Right lobe of liver (tissue), 6 donors: ENCODE measurements at places on chromosomes 6 and 20. TPM values are rescaled to one million over a fixed set of nuclear protein-coding genes. Genes with fewer than 3 reads are reported as not detected.

DNA sequence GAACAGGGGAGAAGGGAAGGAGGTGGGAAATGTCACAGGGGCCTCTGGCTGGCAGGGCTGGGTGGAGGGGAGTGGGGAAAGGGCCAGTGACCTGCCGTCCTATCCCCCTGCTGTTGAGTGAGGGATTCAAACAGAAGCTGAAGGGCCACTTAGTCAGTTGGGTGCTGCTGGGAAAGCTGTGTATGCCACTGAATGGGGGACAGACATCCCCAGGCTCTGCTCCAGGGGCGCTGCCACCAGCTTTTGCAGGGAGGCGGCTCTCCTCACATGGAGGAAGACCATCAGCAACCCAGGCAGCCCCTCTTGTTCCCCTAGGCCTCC, 50.0 kb downstream of the MDGA1 start:
- no peak overlapping the region for H3K27ac ChIP-seq
- H3K36me3 ChIP-seq, result no peaks in the 10 kb centered on the region
- H3K27me3 ChIP-seq, result no peaks in the 10 kb centered on the region
- no peaks in the 10 kb centered on the region for H3K4me1 ChIP-seq

- no peak overlapping the region for H3K4me3 ChIP-seq
- H3K4me1 ChIP-seq, result no peaks in the 10 kb centered on the region
- no peaks in the 10 kb centered on the region for H3K27me3 ChIP-seq
- H3K27ac ChIP-seq, result no peak overlapping the region
- DNase-seq, result no peak
Observed at GRCh38 chr6:144844596-144844995, 559.5 kb downstream of the UTRN start.

GRCh38 chr20:48098099-48098498, 312.8 kb upstream of the SULF2 start:
- H3K27me3 ChIP-seq, result no peaks in the 10 kb centered on the region
- DNase-seq, result no peak
- H3K4me1 ChIP-seq, result no peaks in the 10 kb centered on the region
- no peak overlapping the region for H3K4me3 ChIP-seq
- H3K27ac ChIP-seq, result no peak overlapping the region
- no peaks in the 10 kb centered on the region for H3K36me3 ChIP-seq

Gene SLC4A11
- total RNA-seq, result 0.12 TPM

- DNase-seq, result no peak
- H3K4me1 ChIP-seq, result no peaks in the 10 kb centered on the region
- no peak overlapping the region for H3K27ac ChIP-seq
- no peaks in the 10 kb centered on the region for H3K27me3 ChIP-seq
Observed at GRCh38 chr20:57872816-57873409, 163.1 kb upstream of the PMEPA1 start.

Gene SLC2A10
- total RNA-seq, result 47.3 TPM

DNA sequence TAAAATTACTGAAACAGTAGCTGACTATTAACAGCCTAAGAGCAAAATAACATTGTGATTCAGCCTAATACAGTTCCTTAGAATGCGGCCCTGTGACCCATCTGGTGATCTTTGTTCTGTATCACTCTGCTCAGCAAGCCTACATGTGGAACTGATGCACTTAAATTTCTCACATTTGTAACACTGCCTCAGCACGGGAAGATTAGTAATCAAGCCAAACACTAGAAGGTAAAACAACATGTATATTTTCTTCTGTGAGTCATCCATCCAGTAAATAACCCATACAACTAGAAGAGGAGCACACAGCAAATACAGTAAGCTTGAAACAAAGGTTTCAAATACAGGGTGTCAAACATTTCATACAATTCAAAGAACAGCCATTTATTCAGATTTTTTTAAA, 189.7 kb upstream of the NOX3 start:
- DNase-seq, result no peak
- no peaks in the 10 kb centered on the region for H3K36me3 ChIP-seq
- no peak overlapping the region for H3K4me3 ChIP-seq

DNA sequence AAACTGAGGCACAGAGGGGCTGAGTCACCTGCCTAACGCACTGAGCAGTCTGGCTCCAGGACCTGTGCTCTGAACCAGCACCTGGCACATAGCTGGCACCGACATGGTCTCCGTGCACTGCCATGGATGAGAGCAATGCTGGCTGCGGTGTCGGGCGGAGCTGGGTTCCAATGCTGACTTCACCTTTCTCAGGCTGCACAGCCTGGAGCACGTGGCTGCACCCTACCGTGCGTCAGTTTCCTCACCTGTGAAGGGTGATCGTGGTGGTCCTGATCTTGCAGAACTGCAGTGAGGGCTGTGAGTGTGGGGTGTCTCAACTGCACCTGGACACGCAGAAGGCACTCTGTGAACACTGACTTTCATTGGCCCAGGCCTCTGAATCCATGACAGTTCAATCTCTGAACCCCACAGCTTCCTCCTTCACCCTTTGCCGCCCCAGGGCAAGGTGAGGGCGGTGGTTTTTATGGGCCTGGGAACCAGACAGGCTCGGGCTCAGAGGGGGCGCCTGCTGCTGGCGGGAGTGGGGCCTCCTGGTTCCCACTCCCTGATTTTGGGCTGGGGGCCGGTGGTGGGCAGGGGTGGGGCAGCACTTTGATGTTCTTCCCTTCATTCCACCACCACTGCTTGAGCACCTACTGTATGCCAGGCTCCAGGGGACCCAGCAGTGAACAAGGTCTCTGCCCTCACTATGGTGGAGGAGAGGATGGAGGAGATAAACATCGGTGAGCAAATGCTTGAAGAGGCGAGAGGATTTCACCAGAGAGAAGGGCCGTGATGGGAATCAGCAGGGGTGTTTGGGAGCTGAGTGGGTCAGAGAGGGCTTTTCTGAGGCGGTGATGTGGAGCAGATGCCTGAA, 102.9 kb downstream of the CEBPB start:
- no peak overlapping the region for H3K4me3 ChIP-seq
- H3K27ac ChIP-seq, result peak overlapping the region; percentile 92
- peak; percentile 41 for DNase-seq
- no peaks in the 10 kb centered on the region for H3K36me3 ChIP-seq
- H3K4me1 ChIP-seq, result peaks cover 50% of the 10 kb centered on the region

- no peaks in the 10 kb centered on the region for H3K4me1 ChIP-seq
- H3K4me3 ChIP-seq, result no peak overlapping the region
- DNase-seq, result no peak
- H3K27me3 ChIP-seq, result no peaks in the 10 kb centered on the region
- H3K27ac ChIP-seq, result no peak overlapping the region
Observed at GRCh38 chr6:49257549-49257948, 205.5 kb downstream of the MMUT start.

DNA sequence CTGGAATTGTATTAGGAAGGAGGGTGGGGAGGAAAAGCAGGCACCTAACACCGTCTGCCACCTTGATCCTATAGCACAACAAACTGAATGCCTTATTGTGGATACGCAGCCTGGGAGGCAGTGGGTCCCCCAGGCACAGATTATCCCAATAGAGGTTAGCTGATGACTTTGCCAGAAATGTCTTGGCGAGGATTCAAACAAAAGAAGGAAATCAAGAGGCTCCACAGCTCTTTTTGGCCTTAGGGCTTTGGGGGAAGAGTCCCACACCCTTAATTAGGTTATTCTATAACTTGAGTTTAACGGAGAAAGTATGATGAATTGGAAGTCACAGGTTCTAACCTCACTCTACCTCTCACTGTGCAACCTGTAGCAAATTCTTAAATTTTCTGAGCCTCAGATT, 102.0 kb downstream of the MRPL14 start:
- H3K27me3 ChIP-seq, result no peaks in the 10 kb centered on the region
- H3K27ac ChIP-seq, result no peak overlapping the region
- H3K4me1 ChIP-seq, result no peaks in the 10 kb centered on the region
- DNase-seq, result no peak
- H3K36me3 ChIP-seq, result no peaks in the 10 kb centered on the region

- no peak overlapping the region for H3K4me3 ChIP-seq
- H3K36me3 ChIP-seq, result no peaks in the 10 kb centered on the region
- H3K27ac ChIP-seq, result no peak overlapping the region
- no peaks in the 10 kb centered on the region for H3K27me3 ChIP-seq
- no peak for DNase-seq
- H3K4me1 ChIP-seq, result no peaks in the 10 kb centered on the region
Observed at GRCh38 chr6:69816569-69816968, 19.8 kb upstream of the LMBRD1 start.

- H3K27ac ChIP-seq, result no peak overlapping the region
- no peaks in the 10 kb centered on the region for H3K27me3 ChIP-seq
- no peak for DNase-seq
- no peak overlapping the region for H3K4me3 ChIP-seq
- H3K36me3 ChIP-seq, result no peaks in the 10 kb centered on the region
Observed at GRCh38 chr6:146871611-146872425, 273.0 kb downstream of the ADGB start.

DNA sequence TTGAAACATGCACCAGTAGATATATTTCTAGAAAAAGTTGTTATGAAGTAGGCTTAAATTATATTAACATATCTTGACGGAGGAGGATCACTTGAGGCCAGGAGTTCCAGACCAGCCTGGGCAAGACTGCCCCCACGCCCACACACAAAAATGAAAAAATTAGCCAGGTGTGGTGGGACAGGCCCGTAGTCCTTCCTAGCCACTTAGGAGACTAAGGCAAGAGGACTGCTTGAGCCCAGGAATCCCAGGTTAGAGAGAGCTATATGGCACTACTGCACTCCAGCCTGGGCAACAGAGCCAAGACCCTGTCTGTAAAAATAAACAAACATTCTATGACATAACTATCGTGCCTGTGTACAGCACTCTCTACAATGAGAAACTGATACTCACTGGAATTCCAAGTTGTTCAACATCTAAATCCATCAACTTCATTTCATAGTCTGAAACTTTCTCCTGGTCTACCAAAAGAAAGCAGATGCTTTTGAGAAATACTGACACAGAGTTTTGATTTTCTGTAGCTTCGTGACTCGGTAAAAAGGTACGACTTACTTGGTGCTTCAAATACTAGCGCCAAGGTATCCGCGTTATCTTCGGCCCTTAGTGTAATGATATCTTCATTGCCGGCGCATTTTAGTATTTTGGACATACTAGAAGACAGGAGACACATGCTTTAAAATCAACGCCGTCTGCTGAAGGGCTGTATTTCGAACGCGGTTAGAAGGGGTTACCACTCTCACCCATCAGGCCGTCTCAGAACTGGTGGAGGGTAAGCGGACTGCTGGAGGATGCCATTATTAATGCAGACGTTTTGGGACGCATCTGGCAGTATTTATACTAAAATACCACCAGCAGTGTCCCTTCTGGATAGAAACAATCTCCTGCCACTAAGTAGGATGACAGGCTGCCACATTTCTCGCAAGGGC, 1.3 kb downstream of the PCNA start:
- H3K4me3 ChIP-seq, result peak overlapping the region; percentile 72
- no peak overlapping the region for H3K27ac ChIP-seq
- DNase-seq, result no peak
- peaks cover 7% of the 10 kb centered on the region for H3K36me3 ChIP-seq
- H3K27me3 ChIP-seq, result no peaks in the 10 kb centered on the region

Gene GRM4
- total RNA-seq, result not detected

Gene CAPN11
- total RNA-seq, result not detected

Gene SLC22A2
- total RNA-seq, result not detected

GRCh38 chr6:154721460-154721859, 11.8 kb upstream of the SCAF8 start:
- no peak overlapping the region for H3K27ac ChIP-seq
- no peaks in the 10 kb centered on the region for H3K36me3 ChIP-seq
- no peak overlapping the region for H3K4me3 ChIP-seq
- H3K27me3 ChIP-seq, result no peaks in the 10 kb centered on the region

DNA sequence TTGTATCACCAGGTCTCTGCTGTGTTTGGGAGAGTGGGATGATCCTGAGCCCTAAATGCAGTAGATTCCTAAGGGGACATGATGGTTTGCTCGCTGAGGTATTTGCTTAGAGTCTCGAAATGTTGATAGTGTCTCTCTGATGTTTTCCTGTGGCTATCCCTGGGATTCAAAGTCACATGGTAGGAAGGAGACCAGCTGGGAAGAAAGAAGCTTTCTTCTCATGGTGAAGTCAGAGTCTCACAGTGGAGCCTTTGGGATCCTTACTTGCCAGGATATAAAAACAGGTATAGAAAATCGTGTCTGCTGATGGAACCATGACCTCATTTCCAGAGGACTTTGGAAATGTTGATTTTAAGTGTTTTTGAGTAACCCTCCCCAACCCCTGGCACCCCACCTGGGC, 259.3 kb upstream of the SUPT3H start:
- H3K4me1 ChIP-seq, result no peaks in the 10 kb centered on the region
- H3K27ac ChIP-seq, result no peak overlapping the region
- H3K27me3 ChIP-seq, result no peaks in the 10 kb centered on the region
- H3K4me3 ChIP-seq, result no peak overlapping the region

DNA sequence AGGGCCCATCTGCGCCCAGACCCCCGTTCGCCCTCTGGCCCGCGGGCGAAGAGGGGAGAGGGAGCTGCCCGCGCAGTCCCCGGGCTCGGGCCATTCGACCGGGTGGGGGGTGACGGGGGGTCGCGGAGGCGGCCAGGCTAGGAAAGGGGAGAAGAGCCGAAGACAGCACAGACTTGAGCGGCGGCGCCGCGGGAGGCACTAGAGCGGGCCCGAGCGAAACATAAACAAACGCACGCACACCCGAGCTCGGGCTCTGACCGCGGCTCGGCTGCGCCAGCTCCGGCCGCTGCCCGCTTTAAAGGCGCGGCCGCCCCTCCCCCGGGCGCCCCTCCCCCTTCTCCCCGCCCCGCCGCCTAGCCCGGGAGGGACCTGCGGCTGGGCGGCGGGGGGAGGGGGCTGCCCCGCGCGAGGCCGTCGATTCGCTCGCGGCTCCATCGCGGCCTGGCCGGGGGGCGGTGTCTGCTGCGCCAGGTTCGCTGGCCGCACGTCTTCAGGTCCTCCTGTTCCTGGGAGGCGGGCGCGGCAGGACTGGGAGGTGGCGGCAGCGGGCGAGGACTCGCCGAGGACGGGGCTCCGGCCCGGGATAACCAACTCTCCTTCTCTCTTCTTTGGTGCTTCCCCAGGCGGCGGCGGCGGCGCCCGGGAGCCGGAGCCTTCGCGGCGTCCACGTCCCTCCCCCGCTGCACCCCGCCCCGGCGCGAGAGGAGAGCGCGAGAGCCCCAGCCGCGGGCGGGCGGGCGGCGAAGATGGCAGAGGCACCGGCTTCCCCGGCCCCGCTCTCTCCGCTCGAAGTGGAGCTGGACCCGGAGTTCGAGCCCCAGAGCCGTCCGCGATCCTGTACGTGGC, at the start of gene FOXO3:
FOXO3 (plus strand) TSS at position 455 of the 846 bp plus-strand sequence; CDS start at position 747, 292 bp downstream.
- H3K4me3 ChIP-seq, result peak within 1 kb of the TSS; percentile 90
- no peaks in the 10 kb centered on the region for H3K27me3 ChIP-seq
- H3K4me1 ChIP-seq, result peaks cover under 1% of the 10 kb centered on the region
- no peaks in the 10 kb centered on the region for H3K36me3 ChIP-seq

DNA sequence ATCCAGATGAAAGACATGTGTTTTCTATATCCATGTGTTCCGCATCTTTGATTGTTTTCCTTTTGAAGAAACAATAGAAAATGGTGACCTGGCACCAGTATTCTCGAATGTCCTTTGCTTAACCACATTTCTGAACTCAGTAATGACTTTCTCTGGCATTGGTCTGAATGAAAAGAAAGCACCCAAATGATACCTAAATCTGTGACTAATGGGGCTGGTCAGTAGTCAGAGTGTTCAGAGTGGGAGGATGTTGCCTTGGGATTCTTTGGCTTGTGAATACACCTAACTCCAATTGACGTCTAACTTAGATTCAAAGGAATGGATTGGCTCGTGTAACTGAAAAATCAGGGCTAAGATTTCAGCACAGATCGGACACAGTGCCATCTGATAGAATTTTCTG, 27.1 kb downstream of the PARD6B start:
- H3K27ac ChIP-seq, result no peak overlapping the region
- DNase-seq, result no peak
- no peaks in the 10 kb centered on the region for H3K36me3 ChIP-seq
- H3K4me1 ChIP-seq, result peaks cover 19% of the 10 kb centered on the region
- H3K27me3 ChIP-seq, result no peaks in the 10 kb centered on the region

- H3K4me3 ChIP-seq, result no peak overlapping the region
- no peak overlapping the region for H3K27ac ChIP-seq
- no peaks in the 10 kb centered on the region for H3K27me3 ChIP-seq
- DNase-seq, result no peak
- H3K36me3 ChIP-seq, result no peaks in the 10 kb centered on the region
Observed at GRCh38 chr6:28003059-28003458, 46.0 kb downstream of the OR2B6 start.

Gene HLA-G
- total RNA-seq, result 2.0 TPM
